Spleen (tissue), 13 donors: ENCODE measurements at places on chromosomes 2 and 18. TPM values are rescaled to one million over a fixed set of nuclear protein-coding genes. Genes with fewer than 3 reads are reported as not detected.

Gene SCTR
- total RNA-seq: not detected

GRCh38 chr2:233708942-233709341 is 3.8 kb upstream of the UGT1A5 start:
- no peak for DNase-seq

Gene HSPE1
- 39.5 TPM for total RNA-seq

GRCh38 chr18:76351961-76352581 is 143.0 kb downstream of the ZNF516 start:
- DNase-seq: no peak

- DNase-seq: no peak
Measured at GRCh38 chr2:23550553-23550952, 165.6 kb downstream of the KLHL29 start.

DNA sequence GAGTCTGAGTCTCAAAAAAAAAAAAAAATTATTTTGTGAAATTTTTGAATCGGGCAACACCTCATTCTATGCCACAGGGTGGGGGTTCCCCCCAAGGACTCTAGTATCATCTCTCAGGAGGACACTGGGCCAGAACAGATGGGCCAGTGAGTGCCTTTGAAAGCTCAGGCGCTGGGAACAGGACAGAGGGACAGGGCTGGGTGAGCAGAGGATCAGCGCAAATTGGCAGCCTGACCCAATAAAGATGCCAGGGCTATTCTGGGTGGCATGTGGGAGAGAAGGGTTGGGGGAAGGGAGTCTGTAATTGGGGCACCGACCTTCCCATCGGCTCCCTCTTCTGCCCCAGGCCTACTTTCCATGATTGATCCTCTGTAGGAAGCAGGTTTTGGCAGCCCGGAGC is 44.0 kb downstream of the KIF3C start:
- DNase-seq: no peak

DNA sequence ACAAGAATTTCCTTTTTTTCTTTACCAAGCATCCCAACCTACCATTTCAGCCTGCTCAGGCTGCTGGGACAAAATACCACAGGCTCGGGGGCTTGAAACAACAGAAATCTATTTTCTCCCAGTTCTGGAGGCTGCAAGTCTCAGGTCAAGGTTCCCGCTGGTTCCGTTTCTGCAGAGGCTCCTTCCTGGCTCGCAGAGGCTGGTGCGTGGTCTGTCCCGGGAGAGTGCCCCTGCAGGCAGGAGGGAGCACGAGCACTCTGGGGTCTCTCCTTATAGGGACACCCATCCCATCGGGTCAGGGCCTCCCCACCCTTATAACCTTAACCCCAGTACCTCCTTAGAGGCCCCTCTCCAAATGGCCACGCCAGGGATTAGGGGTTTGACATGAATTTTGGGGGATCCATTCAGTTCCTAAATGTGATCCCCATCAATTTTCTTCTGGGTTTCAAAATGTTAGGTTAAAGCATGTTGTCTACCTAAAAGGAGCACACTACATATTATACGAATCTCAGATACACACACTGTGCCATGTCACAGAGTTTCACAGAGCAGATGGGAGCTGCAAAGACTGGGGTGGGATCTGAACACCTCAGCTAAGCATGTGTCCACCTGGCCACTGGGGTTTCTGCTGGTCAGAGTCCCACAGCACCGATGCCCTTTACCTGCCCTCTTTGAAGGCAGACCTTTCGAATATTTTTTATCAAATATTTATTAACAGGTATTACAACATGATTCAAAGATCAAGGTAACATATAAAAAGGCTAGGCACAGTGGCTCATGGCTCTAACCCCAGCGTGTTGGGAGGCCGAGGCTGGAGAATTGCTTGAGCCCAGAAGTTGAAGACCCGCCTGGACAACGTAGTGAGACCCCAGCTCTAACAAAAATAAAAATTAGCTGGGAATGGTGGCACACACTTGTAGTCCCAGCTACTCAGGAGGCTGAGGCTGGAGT is 17.6 kb upstream of the ADI1 start:
- DNase-seq: peak; percentile 85

DNA sequence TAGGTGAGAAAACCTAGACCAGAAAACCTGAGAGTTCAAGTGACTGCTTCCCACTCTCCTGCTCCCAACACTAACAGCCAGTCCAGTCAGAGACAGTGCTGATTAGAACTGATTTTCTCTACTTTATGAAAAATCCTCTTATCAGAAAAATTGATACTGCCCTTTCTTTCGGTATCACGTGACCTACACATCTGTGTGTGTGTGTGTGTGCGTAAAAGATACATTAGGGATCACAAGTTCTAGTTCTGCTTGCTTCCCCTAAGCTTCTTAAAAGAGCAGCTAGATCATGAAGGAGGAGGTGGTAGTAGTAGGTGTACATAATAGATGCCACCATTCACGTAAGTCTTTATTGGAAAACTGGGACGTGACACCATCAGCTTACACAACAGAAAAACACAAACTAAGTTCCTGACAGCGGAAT is 1.5 kb downstream of the ARL5A start:
- no peak for DNase-seq

GRCh38 chr2:27076323-27076722 is 2.1 kb upstream of the EMILIN1 start:
- peak; percentile 31 for DNase-seq

Gene ITGA4
- 207 TPM for total RNA-seq

Gene SFTPB
- 1.9 TPM for total RNA-seq

DNA sequence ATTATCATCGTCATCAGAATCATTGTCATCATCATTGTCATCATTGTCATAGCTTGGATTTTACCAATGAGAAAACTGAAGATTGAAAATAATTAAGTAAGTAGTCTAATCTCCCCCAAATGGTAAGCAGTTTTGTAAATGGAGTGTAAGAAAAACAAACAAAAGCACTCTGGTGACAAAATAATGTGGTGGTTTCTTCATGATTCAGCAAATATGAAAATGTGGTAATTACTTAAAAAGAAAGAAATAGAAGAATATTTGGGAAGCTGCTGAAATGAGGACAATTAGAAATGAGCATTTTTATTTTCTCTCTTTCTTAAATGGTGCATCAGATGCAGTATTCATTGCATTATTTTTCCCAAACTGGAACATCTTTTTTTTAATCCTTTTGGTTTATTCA is 514.4 kb downstream of the DCDC2C start:
- DNase-seq: no peak

Gene MALL
- total RNA-seq: 14.2 TPM

Gene CYBRD1
- total RNA-seq: 46.7 TPM

Gene FHL2
- 21.4 TPM for total RNA-seq

GRCh38 chr2:191666732-191667131 is 11.2 kb upstream of the NABP1 start:
- no peak for DNase-seq

DNA sequence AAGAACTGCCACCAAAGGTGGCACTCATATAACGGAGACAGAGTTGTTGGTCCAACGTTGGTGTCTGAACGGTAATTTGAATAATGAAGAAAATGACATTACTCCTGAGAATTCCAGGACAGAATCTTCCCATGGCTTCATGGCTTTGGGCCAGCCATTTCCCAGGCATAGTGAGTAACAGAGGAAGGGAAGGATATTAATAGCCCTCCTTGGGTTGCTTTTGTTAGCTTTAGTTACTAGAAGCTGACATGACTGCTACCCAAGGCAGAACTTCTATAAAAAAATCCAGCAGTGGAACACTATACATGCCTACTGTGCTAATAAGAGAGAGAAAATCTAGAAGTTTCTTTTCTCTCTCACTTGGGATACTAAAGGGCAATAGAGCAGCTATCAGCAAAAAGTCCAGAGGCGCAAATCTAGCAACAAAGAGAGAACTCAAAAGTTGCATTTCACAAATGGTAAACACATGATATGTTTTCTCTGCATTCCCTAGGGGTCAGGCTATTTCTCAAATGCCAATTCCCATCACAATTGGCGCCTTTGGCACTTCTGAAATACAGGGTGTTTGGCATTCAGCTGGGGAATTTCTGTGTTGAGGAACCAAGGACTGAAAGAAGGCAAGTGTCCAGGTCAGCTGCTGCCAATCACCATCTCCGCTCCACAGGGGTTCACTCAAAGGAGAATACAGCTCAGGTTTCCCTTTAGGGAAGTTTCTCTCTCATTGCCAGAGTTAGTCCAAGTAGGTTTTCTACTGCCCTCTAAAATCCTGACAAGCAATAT is 160.8 kb upstream of the KYNU start:
- no peak for DNase-seq

Gene ANKRD29
- total RNA-seq: 2.4 TPM

DNA sequence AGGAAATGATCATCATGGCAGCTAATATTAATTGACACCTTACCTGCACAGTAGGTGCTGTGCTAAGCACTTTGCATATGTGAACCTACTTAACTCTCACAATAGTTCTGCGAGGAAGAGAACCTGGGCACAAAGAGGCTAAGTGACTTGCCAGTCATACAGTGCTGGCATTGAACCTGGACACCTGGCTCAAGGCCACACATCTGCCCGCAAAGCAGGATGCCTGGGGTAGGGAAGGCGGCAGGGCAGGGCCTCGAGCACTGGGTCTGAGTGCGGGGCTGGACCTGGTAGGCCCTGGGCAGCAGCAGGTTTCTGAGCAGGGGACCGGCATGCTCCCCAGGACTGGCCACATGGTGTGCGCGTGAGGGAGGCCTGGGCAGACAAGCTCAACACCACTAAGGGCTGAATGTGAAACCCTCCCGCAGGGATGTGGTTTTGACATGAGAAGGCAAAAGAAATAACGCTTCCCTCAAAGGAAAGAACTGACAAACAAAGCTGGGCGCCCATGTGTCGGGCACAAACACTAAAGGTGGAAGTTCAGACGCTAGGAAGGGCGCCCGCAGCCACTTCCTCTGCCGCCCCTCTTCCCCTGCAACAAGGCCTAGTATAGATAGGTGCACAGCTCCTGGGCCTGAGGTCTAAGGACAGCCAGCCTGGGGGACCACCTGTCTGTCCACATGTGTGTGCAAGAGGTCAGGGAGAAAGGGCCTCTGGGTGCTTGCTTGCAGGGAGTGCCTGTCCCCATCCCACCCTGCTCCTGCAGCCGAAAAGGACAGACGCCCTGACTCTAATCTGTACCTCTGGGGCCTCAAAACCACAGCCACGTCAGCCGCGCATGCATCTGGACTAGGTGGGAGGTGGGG is 92.5 kb downstream of the ZFP36L2 start:
- DNase-seq: peak; percentile 95

DNA sequence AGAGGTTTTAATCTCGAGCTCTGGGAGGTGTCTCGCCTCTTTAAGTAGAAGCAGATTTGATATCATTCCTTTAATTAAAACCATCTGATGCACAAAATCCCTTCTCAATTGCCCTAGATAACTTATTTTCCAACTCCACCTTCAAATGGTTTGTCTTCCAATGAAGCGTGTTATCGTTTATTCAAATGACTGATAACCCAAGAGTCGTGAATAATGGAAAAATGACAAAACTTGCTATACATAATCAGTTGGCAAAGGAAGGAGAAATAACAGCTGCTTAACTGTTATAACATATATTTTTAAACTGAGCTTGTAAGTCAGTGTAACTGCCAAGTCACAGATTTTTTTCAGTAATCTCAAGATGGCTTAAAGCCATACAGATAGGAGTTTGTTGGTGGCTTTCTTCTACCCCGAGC is 144.6 kb downstream of the QPCT start:
- no peak for DNase-seq

Gene TM4SF20
- total RNA-seq: not detected

Gene ANKRD62
- not detected for total RNA-seq

Gene KIAA2012
- total RNA-seq: not detected

GRCh38 chr18:28163201-28163775 is 13.6 kb downstream of the CDH2 start:
- no peak for DNase-seq

Gene TRABD2A
- 5.4 TPM for total RNA-seq

DNA sequence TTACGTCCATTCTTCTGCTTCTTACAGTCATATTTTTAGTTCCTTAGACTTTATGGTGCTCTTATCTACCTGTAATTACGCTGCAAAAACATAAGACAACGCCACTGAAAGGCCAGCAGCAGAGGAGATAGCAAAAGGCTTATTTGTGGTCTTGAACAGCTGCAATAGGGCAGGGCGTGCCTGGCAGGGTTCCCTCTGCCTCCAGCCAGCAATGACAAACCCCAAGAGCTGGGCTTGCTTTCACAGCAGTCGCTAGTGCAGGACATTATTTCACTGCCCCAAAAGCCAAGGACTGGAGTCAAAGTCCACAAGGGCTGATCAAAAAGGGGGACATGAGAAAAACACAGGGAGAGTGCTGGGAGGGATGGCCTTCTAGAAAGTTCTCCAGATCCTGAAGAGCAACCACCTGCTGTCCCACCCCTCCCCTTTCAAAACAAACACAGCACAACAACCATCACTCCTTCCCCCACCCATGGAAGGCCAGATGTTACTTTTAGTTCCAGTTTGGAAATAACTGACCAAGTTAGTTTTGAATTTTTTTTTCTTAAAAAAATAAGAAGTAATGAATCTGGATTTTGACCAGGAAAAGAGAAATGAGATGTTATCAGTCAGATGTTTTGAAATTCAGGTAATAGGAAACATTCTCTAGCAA is 127.8 kb downstream of the RBMS1 start:
- no peak for DNase-seq

DNA sequence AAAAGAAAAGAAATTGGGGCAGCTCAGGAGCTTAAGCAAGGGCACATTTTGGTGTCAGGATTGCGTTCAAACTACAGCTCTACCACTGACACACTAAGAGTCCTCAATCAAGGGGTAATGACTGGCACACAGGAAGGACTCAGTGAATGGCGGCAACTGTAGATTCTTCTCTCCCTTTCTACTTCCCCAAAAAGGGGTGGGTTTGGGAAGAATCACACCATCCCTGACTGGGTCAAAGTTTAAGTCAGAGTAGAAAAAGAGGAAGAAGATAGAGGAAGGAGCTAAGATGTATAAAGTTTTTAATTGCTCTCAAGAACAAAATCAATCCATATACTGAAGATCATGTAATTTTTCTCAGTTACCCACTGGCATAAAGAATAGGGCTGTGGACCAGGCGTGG is 2.6 kb downstream of the NLRC4 start:
- DNase-seq: no peak

Gene COX7A2L
- 65.8 TPM for total RNA-seq

GRCh38 chr18:36388310-36388709 is 90.8 kb downstream of the FHOD3 start:
- no peak for DNase-seq

Gene UGT1A5
- total RNA-seq: not detected

- DNase-seq: peak; percentile 48
Measured at GRCh38 chr2:72136933-72137497, 10.6 kb downstream of the CYP26B1 start.

DNA sequence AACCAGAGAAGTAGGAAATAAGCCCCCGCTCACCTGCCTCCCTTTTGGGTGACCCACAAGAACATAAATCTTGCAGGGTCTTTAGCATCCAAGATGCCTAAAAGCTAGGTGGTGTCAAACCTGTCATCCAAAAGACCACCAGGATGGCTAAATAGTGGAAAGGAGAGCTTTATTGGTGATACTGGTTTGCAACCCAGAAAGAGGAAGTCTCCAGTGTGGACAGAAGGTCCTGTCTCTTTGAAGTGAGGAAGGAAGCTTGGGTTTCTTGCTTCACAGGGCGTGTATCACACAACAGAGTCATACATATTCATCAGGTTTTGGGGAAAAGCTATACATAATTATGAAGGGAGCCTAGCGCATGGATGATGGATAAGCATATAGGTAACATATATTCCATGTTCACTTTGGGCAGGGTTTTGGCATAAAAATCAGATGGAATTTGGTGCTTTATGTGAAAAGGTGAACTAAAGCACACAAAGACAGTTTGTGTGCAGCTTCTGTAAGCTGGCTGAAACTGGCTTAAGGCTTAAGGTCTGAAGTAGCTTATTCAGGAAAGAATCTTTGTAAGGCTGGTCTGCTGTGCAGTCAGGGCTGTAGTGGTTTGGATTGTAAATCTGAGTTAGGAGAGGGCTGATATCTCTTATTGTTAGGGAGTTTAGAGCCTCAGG is 102.2 kb upstream of the MSH2 start:
- DNase-seq: no peak

GRCh38 chr2:188629753-188630527 is 338.3 kb downstream of the GULP1 start:
- no peak for DNase-seq
